ENCODE measurements at places on chromosomes 12 and 14.

GRCh38 chr12:110907583-110907982, 12.8 kb downstream of the MYL2 start:
- no peak for DNase-seq

DNA sequence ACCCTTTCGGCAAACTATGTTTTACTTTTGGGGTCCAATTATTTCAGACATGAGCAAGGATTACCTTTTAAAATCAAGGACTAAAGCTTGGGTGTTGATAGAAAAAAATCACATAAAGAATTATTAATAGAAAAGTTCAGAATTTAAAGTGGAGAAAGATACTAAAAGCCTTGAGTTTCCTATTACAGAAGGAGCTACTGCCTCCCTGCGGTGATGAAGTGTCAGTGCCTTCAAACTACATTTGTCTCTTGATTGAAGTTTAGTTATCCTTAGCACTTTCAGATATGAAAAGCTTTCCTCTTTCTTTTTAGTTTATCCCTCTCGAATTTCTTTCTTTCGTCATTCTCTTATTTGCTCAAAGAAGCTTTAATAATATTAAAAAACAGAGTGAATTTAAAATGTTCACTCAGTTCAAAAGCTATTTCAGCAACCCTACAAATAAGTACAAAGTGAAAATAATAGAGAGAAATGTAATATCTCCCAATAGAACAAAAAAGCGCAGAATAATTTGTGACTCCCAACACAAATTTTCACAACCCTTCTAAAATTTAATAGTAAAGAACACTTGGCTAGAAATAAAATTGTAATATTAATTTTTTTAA, 87.6 kb downstream of the SEC23A start:
- no peak for DNase-seq

GRCh38 chr12:119593578-119594398, at the start of gene TMEM233:
Gene TMEM233 (plus strand): TSS chr12:119593774. CDS start chr12:119593849, 75 bp downstream.
- no peak for DNase-seq

DNA sequence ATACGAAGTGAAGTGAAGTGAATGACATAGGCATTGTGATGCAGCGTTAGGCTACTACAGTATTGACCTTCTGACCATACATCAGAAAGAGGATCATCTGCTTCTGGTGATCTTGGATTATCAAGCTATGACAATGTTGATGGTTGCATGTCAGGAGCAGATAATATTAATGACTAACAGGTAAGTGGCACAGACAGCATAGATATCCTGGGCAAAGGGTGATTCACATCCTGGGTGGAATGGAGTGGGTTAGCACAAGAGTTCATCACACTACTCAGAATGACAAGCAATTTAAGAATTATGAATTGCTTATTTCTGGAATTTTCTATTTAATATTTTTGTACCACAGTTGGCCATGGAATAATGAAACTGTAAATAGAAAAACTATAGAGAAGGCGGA, 397.9 kb upstream of the ATP2B1 start:
- DNase-seq: no peak

- no peak for DNase-seq
Observed at GRCh38 chr12:65817866-65818265, 6.4 kb upstream of the HMGA2 start.

GRCh38 chr14:32933629-32934072, 5.0 kb upstream of the NPAS3 start:
- DNase-seq: no peak

- DNase-seq: no peak
Observed at GRCh38 chr14:104367866-104368750, 211.5 kb upstream of the C14orf180 start.
